ENCODE measurements at places on chromosomes 7 and 10.

- no peaks in the 10 kb centered on the region for H3K27me3 ChIP-seq
- no peak overlapping the region for H3K27ac ChIP-seq
- DNase-seq, result peak; percentile 46
- H3K4me1 ChIP-seq, result peaks cover 8% of the 10 kb centered on the region
These were observed 798 bp downstream of the PPIF start for GRCh38 chr10:79347894-79348639.

DNA sequence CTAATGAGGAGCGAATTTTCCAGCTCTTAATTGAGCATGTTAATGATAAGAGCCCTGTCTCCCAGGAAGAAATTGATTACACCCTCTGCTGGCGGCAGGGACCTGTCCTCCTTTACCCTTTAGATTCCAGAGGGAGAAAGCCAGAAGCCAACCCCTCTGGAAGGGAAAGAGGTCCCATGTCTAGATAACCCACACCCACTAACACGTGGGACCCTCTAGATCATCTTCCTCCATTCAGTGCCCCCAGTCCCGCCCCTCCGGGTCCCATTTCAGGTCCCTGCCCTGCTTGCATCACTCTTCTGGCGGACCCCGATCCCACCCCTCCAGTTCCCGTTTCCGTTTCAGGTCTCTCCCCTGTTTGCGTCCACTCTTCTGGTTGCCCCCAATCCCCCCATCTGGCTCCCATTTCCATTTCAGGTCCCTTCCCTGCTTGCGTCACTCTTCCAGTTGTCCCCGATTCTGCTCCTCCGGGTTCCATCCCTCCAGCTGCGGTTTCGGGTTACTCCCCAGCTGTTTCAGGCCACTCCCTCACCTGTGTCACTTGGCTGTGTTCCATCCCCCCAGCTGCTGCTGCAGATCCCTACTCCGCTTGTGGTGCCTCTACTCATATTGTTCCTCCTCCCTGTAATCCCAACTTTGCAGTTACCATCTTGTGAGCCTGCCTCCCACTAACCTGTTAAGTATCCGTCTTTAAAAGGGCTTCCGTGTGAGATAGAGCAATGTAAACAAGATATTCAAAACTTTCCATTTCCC, 202.4 kb downstream of the SH2D4B start:
- peak; percentile 66 for DNase-seq
- peaks cover 56% of the 10 kb centered on the region for H3K4me1 ChIP-seq
- H3K4me3 ChIP-seq, result peak overlapping the region; percentile 51
- H3K36me3 ChIP-seq, result no peaks in the 10 kb centered on the region

DNA sequence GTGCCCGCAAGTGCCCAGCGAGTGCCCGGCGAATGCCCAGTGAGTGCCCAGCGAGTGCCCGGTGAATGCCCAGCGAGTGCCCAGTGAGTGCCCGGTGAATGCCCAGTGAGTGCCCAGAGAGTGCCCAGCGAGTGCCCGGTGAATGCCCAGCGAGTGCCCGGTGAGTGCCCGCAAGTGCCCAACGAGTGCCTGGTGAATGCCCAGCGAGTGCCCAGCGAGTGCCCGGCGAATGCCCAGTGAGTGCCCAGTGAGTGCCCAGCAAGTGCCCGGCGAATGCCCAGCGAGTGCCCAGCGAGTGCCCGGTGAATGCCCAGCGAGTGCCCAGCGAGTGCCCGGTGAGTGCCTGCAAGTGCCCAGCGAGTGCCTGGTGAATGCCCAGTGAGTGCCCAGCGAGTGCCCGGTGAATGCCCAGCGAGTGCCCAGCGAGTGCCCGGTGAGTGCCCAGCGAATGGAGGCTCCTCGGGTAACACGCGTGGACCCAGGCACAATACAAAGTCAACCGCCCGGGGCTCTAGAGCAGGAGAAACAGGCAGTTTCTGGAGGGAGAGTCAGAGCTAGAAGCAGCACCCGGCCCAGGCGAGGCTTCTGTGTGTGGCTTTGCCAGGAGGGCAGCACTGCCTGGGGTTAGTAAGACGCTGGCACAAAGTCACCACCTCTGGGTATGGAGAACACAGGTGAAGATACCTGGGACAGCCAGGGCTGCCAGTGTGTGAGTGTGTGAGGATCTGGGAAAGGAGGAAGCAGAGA, 38.2 kb upstream of the CFAP46 start:
- H3K27me3 ChIP-seq, result no peaks in the 10 kb centered on the region
- H3K4me1 ChIP-seq, result peaks cover 3% of the 10 kb centered on the region
- H3K4me3 ChIP-seq, result no peak overlapping the region
- no peaks in the 10 kb centered on the region for H3K36me3 ChIP-seq
- no peak for DNase-seq

GRCh38 chr10:27248215-27248614, 7.6 kb upstream of the ACBD5 start:
- H3K4me3 ChIP-seq, result no peak overlapping the region
- H3K27ac ChIP-seq, result no peak overlapping the region
- DNase-seq, result no peak
- peaks cover 20% of the 10 kb centered on the region for H3K36me3 ChIP-seq
- H3K27me3 ChIP-seq, result peaks cover 24% of the 10 kb centered on the region

DNA sequence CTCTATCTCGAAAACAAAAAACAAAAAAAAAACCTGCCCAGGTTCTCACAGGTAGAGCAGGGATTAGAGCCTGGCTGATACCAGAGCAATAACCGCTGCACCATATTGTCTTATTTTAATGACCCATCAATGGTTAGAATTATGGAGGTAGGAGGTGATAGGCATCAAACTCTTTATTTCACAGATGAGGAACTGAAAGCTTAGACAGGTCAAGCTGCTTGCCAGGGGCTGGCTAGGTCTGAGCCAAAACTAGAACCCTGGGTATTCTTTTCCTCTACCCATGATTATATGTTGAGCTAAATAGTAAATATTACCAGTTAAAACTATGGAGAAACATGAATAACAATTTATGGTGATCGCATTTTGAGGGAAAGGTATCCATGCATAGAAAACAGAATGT, 2.0 kb upstream of the PPP1R3C start:
- H3K4me3 ChIP-seq, result no peak overlapping the region
- no peak overlapping the region for H3K27ac ChIP-seq
- DNase-seq, result no peak
- H3K27me3 ChIP-seq, result peaks cover 50% of the 10 kb centered on the region

GRCh38 chr7:155893176-155893575, 80.9 kb upstream of the SHH start:
- H3K36me3 ChIP-seq, result peaks cover 26% of the 10 kb centered on the region
- no peak overlapping the region for H3K27ac ChIP-seq
- H3K4me3 ChIP-seq, result no peak overlapping the region
- DNase-seq, result no peak
- no peaks in the 10 kb centered on the region for H3K27me3 ChIP-seq

- no peak for DNase-seq
- H3K27ac ChIP-seq, result no peak overlapping the region
- H3K4me1 ChIP-seq, result peaks cover 3% of the 10 kb centered on the region
- H3K36me3 ChIP-seq, result peaks cover 8% of the 10 kb centered on the region
- H3K27me3 ChIP-seq, result no peaks in the 10 kb centered on the region
These were observed 123.5 kb downstream of the GLCCI1 start for GRCh38 chr7:8092140-8092539.

GRCh38 chr7:32163141-32163806, 93.1 kb upstream of the PDE1C start:
- no peaks in the 10 kb centered on the region for H3K36me3 ChIP-seq
- peaks cover 3% of the 10 kb centered on the region for H3K4me1 ChIP-seq
- no peak overlapping the region for H3K27ac ChIP-seq
- H3K4me3 ChIP-seq, result no peak overlapping the region

DNA sequence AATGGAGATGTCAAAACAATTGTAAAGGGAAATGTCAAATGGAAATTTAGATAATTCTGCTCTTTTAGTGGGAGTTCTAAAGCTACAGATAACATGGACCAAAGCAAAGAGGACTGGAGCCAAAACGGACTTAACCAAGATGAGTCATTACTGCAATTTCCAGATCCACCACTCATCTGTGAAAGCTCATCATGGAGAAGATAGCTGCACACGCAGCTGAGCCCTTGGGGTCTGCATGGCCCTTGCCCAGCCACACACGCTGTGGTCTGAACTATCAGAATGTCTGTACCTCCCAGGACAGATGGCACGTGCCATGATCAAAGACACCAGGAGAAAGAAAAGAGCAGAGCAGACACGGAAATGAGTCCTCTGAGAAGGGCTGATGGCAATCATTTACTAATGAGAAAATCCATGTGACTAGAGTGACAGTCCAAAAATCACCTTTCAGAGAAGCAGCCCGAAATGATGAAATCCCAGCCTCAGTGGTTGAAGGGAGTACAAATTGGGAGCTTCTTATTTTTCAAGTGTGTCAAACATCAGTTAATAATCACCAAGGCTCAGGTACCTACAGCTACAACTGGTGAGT, 177.9 kb upstream of the MGMT start:
- no peak for DNase-seq
- H3K4me3 ChIP-seq, result no peak overlapping the region
- no peaks in the 10 kb centered on the region for H3K4me1 ChIP-seq

DNA sequence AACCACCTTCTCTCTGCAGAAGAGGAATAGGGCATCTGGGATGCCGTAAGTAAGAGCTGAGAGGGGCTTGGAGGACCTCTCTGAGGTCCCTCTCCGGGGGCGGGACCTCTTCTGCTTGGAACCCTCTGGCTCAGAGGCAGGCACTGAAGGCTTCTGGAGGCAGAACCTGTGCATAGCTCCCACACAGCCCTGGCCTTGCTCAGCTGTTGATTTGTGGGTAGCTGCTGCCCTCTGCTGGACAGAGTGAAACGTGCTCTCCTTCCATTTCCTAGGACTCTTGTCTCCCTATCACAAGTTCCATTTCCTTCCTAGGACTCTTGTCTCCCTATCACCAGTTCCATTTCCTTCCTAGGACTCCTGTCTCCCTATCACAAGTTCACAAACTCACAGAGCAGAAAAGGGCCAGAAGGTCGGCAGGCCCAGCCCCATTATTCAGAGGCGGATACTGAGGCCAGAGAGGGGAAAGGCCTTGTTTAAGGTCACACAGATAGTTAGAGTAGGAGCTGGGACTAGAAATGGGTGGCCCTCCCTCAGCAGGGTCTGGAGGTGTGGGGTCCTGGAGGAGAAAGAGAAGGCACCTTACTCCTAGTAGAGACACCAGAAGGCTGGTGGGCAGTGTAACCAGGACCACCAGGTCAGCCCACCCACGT, 30.3 kb upstream of the GARS1 start:
- H3K27ac ChIP-seq, result peak overlapping the region; percentile 83
- H3K36me3 ChIP-seq, result no peaks in the 10 kb centered on the region
- DNase-seq, result peak; percentile 90
- peaks cover 30% of the 10 kb centered on the region for H3K4me1 ChIP-seq
- H3K27me3 ChIP-seq, result no peaks in the 10 kb centered on the region

DNA sequence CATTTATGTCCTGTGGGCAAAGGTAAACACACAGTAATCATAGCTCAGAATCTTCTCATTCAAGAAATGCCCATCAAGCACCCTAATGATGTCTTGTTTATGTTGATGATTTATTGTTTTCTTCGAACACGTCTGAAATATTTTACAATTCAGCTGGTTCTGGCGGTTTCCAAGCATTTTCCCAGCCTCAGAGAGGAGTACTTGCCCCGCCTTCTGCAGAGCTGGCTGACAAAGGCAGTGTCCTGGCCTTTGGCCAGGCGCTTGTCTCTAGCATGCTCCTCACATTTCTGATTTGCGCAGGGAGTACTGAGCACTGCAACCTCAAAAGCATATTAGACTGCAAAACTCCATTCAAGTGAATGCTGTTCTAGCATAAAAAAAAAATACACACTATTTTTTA, 314.2 kb upstream of the GNAI1 start:
- H3K27ac ChIP-seq, result no peak overlapping the region
- H3K4me1 ChIP-seq, result no peaks in the 10 kb centered on the region
- DNase-seq, result no peak
- H3K27me3 ChIP-seq, result no peaks in the 10 kb centered on the region

GRCh38 chr7:116384936-116385635, 114.5 kb upstream of the CAV2 start:
- no peaks in the 10 kb centered on the region for H3K27me3 ChIP-seq
- no peak overlapping the region for H3K27ac ChIP-seq
- peaks cover 14% of the 10 kb centered on the region for H3K4me1 ChIP-seq

DNA sequence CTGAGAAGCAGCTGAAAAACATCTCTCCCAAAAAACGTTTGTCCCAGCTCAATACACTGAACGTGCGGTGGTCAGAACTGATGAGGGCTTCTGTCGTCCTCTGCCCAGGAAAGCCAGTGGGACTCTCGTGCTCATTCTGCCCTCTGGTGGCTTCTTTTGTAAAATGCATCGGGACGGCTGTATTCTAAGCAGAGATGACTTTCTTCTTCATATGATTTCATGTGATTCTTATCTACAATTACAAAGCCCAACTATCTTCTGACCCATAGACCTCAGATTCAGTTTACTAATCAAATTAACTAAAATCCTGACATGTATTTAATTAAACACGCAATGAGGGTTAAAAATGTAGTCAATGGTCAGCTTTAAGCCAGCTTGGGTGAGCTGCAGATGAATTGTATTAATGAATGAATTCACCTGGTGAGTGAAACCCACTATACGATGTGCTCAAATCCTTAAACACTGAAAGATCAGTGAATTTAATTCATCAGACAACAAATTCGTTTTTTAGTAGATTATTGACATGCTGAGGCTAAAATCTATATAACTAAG, 117.6 kb upstream of the FAM204A start:
- H3K27ac ChIP-seq, result no peak overlapping the region
- DNase-seq, result peak; percentile 69
- H3K4me1 ChIP-seq, result 0 out of 2 replicates have a peak, but pooled peaks cover 2% of the 10 kb centered on the region
- no peaks in the 10 kb centered on the region for H3K36me3 ChIP-seq
- peaks cover 6% of the 10 kb centered on the region for H3K27me3 ChIP-seq

- H3K4me3 ChIP-seq, result no peak overlapping the region
- H3K4me1 ChIP-seq, result no peaks in the 10 kb centered on the region
- peaks cover 8% of the 10 kb centered on the region for H3K27me3 ChIP-seq
- no peak overlapping the region for H3K27ac ChIP-seq
These were observed 68.2 kb downstream of the LRMDA start for GRCh38 chr10:75499556-75500160.

DNA sequence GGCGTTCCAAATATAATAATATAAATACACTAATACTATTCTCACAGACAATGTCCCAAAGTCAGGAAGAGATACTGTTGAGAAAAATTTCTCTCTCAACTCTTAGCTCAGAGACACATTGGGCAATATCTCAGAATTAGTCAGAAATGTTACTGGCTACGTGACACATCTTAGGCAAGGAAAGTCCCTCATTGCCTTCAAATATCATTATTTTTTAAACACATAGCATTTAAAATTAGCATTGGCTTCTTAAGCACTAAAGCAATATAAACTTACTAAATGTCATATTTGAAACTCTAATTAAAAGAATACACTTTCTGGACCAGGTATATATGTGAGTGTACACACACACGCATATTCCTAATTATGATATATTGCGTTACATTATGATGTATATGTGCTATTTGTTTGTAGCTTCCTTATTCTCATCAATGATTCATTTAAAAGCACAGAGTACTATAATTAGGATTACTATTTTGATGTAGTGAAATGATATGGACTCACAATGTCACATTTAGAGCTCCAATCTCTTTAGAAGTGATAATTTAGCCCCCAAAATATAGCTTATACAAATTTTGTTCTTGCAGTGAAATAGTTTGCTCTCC, 255.8 kb downstream of the TWIST1 start:
- no peak overlapping the region for H3K27ac ChIP-seq
- no peaks in the 10 kb centered on the region for H3K27me3 ChIP-seq
- no peak for DNase-seq
- H3K4me1 ChIP-seq, result no peaks in the 10 kb centered on the region

- DNase-seq, result no peak
- H3K36me3 ChIP-seq, result no peaks in the 10 kb centered on the region
- no peaks in the 10 kb centered on the region for H3K4me1 ChIP-seq
- no peaks in the 10 kb centered on the region for H3K27me3 ChIP-seq
These were observed 165.6 kb downstream of the HGF start for GRCh38 chr7:81604075-81604807.
